Astrocyte of the spinal cord (primary cell): ENCODE measurements at places on chromosomes 11 and 22.

- no peak for DNase-seq
These were observed 12.5 kb upstream of the HMOX1 start for GRCh38 chr22:35368386-35368785.

- peak; percentile 63 for DNase-seq
These were observed 1.5 kb downstream of the RAB30 start for GRCh38 chr11:83070044-83070701.

- no peak for DNase-seq
These were observed 14.3 kb upstream of the EED start for GRCh38 chr11:86230179-86230804.

GRCh38 chr11:76621466-76621865, 49.1 kb downstream of the LRRC32 start:
- no peak for DNase-seq

DNA sequence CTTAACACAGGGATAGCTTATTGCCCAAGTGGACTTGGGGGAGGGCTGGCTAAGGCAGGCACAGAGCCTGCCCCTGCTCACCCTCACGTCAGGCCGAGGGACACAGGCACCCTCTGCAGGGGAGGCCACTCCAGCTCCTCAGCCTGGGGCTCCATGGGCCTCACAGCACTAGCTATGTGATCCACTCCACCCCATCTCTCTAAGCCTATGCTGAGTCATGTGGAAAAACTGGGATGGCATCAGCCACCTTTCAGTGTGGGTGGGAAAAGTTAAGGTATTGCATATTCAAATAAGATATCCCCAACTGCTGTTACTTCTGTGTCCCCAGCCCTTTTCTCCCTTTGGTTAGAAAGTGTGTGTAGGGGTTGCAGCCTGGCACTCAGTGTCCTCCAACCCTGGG, 22.3 kb downstream of the RANGAP1 start:
- no peak for DNase-seq
